ENCODE measurements at places on chromosomes 7 and 10.

- no peak for DNase-seq
These were observed 34.4 kb downstream of the UBTD1 start for GRCh38 chr10:97532935-97533671.

- no peak for DNase-seq
These were observed 59.4 kb downstream of the MARCHF5 start for GRCh38 chr10:92350411-92350810.

GRCh38 chr10:3691482-3691881, 93.5 kb downstream of the KLF6 start:
- no peak for DNase-seq

GRCh38 chr7:87013136-87013839, 46.2 kb downstream of the ELAPOR2 start:
- DNase-seq, result no peak

DNA sequence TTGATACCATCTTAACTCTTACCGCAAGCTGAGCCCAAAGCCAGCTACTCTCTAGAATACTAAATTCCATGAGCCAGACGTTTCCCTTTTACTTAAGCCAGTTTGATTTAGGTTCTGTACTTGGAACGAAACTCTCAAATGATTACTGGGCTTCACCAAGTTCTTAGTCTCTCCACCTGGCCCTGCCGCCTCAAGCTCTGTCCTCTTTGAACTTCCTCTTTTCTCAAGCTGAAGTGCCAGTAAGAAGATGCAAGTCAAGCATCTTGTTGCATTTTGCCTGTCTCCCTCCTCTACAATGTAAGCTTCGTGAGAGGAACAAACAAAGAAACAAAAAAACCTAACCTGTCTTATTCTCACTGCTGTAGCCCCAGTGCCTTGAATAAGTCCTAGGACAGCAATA, 358.2 kb upstream of the NPVF start:
- DNase-seq, result no peak

- DNase-seq, result no peak
These were observed 48.4 kb downstream of the FRMD4A start for GRCh38 chr10:14282276-14282675.

DNA sequence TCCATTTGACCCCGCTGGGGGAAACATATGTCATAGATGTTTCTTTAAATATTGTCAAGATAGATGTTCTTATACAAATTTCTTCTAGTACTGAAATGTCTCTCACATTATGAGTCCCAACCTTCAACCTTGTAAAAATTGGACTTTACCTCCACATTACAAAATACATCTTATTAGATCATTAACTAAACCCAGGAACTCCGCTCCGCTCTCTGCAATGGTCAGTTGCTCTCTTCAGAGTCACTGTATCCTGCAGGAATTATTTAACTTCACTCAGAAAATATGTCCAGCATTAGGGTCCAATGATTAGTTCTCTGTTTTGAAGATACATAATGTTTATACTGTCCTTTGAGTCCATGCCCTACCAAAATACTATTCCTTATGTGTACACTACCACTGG, 8.5 kb upstream of the AKR1D1 start:
- no peak for DNase-seq

GRCh38 chr7:105831824-105832535, 44.4 kb downstream of the ATXN7L1 start:
- DNase-seq, result no peak

DNA sequence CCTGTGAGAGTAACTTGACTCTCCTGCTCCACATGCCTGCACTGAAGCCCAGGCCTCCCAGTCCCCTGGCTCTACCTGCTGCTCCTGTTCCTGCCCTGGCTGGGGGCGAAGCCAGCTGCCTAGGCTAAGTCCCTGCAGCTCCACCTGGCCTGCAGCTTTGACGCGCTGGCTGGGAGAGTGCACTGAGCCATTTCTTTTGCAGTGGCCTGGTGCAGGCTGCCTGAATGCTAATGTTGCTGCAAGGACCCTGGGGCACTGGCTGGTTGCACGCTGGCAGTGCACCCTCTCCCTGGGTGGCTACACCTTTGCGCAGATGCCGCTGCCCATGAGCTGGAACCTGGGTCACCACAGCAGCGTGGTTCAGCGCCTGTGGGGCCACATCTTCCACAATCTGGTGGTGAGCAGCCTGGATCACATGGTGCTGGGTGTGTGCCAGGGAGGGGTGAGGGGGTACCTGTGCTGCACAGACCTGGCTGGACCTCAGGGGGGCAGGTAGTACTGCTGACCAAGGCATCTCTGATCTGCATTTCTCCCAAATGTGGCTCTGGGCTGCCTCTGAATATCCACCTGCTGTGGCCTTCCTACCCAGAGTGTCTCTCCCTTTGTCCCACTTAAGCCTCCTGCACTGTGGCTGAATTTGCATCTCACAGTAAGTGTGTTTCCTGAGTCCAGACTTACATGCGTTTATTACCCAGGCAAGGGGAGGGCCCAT, 20.0 kb downstream of the IMPDH1 start:
- DNase-seq, result no peak

DNA sequence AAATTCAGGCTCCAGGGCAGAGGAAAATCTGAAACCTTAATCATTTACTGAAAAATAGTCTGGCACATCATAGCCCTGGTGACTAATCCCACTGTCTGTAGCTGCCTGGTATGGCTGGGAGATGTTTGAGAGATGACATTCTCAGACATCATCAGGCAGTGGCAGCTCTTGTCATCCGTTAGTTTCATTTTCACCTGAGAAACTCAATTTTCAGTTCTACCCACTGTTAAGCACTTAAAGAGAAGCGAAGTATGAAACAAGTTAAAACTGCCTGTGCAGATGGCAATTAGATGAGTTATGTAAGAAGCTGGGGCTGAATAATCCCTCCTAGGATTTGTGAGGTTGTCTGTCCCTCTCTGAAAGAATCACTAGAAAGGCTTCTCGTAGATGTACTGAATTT, 150.2 kb downstream of the NSUN6 start:
- no peak for DNase-seq

DNA sequence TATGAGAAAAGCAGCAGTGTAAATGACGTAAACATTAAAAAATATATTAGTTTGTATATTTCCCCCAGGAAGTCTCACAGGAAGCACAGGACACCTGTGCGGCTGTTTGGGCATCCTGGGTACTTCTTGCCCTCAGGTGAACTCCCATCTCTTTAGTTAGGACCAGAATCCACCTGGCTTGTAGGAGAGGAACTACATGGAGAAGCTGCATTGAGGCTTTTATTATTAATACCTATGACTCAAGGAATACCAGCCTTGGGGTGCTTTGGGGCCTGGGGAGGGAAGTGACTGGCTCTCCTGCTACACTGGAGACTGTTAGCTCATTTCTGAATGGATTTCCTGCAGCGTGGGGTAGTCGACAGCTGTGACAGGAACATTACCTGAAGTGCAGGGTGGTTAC, 40.0 kb upstream of the GSDME start:
- no peak for DNase-seq

GRCh38 chr7:91162436-91162835, 101.8 kb upstream of the FZD1 start:
- DNase-seq, result no peak

DNA sequence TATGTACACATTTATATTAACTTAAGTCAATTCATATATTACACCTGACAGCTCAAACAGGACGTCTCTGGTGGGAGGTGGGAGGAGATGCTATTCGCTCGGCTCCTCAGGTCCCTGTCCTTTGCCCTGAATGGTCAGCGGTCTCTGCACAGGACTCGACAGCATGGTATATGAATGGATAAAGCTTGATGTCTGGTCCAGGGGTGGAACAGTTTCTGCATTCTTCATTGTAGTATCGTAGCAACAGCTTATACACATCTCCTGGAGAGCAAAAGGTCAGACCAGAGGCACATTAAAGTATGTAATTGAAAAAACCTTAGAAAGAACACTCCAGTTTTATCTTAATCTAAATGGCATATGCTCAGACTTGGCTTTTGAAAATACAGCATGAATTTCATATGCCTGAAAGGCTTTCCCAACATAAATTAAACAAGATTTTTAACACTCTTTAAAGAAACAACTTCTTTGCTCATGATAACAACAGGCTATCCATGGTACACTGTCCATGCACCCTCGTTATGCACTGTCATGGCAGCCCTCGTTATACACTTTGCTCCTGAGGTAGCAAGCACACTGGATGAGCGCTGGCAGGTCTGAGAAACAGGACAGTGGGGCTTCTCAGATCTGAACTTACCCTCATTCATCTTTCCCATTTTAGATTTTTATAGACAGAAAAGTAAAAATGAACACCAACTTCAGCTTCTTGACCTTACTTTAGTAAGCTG, 57.3 kb upstream of the OGDHL start:
- no peak for DNase-seq

Data from CD4-positive, alpha-beta T cell treated with Interleukin-4 for 1 hour (primary cell).